ENCODE measurements at places on chromosomes 3 and 15.
A peak's percentile ranks its signal among the peaks of the same experiment; 100 is the strongest.

DNA sequence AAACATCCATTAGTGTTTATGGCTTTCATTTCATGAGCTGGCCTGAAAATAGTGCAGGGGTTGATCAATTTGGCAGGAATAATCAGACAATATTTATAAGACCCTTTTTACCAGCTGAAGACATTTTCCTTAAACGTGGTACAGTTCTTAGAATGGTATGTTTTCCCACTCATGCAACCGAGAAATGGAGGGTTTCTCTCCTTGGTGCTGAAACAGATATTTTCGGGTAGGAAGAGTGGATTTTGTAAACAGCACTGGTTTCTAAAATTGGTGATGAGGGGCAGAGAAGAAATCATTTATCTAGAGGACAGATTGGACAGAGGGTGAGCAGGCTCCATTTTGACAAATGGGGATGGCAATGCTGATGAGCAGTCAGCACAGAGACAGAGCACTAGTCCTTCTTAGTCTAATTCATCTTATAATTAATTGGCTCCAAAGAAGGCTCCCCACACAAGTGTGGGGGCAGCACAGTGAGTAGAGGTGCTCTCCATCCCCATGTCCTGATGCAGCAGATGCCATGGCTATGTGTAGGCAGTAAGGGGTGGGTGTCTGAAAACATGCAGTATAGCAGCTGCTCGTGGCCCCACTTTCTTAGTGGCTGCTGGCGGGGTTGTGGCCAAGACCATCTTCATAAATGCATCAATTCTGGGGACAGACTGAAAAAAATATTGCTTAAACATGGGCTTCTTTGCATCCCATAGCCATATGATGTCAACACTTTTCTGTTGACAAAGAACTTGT lies 18.1 kb upstream of the SLC7A14 start:
- no peak for DNase-seq

GRCh38 chr3:139380575-139380974 lies 8.9 kb downstream of the COPB2 start:
- DNase-seq: no peak

DNA sequence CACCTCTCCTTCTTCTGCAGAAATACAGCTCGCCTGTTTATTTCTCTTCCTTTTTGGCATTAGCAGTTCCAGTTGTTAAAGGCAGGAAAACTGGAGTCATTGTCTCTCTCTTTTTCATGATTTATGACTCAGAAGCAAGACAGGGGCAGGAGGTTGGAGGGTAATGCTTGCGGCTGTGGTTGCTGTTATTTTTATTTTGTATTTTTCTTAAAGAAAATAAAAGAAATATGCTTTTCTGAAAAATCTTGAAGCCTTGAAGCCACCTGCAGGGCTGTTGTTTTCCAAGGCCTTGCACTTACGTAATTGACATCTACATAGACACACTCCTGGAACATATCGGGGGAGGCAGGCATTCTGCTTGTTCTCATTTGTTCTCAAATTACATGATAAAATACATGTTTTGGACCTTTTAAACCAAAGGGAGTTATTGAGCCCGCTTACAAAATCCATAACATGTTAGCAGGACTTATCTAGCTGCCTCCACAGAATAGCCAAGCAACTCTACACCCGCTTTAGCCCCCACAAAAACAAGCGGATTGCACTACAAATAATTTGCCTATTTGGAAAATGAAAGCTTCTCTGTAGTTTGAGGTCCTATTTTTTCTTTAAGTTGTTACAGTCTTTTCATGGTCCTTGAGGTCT lies 1004.6 kb upstream of the NR2F2 start:
- DNase-seq: no peak

GRCh38 chr3:141059816-141060215 lies 8.7 kb downstream of the SPSB4 start:
- DNase-seq: no peak

- DNase-seq: no peak
These were observed 218.2 kb upstream of the ADAMTS9 start for GRCh38 chr3:64905906-64906410.

DNA sequence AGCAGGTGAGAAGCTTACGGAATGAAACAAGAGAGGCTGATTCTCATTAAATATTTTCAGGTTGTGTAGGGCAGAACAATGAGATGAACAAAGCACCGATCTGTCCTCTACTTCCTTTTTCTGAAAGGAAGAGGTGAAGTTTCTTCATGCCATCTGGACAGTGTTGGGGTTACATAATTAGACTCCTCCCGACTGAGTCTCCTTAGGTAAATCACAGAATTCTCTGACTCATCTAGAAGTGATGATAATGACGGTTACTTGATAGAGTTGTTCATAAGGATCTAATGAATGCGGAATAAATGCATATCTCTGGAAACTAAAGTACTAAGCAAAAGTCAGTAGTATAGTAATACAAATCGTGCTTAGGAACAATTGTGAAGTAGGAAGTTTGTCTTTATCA lies 21.2 kb downstream of the CRTC3 start:
- DNase-seq: no peak

DNA sequence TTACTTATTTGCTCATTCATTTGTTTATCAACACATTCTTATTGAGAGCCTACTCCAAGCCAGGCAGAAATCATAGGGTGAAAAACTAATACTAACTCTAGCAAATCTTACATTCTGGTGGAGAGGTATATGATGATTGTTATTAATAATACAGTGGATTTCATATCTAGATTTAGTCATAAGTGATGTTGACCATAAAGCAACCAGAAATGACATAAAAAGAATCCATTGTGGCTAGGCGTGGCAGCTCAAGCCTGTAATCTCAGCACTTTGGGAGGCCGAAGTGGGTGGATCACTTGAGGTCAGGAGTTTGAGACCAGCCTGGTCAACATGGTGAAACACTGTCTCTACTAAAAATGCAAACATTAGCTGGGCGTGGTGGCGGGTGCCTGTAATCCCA lies 26.2 kb upstream of the IL20RB start:
- DNase-seq: no peak

DNA sequence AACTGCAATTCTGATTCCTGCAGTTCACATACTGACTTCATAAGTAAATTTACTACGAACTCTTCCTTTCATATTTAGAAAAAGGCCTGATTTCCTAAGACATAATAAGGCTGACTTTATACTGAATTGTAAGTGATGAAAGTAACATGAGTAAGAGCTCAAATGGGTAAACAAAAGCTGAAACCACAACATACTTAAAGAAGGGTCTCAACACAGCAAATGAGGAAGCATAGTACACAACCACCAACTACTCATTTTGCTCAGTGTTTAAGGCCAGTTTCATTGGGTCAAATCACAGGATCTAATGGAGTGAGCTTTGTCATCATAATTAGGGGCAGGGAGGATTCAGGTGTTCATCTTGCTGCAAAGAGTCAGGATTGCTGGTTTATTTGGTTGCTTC lies 81.4 kb downstream of the SETD2 start:
- peak; percentile 37 for DNase-seq

DNA sequence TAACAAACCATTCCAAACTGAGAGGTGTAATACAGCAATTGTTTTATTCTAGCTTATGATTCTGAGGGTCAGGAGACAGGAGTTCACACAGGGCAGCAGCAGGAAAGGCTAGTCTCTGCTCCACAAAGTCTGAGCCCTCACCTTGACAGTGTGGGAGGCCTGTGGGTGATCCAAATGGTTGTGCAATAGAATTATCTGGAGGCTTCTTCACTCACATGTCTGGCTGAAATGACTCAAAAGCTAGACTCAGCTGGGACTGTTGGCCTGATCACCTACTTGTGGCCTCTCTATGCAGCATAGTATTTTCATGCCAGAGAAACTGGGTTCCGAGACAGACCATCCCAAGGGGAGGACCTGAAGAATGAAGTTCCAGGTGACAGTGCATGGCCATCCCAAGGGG lies 233.9 kb upstream of the UBE2E2 start:
- no peak for DNase-seq

DNA sequence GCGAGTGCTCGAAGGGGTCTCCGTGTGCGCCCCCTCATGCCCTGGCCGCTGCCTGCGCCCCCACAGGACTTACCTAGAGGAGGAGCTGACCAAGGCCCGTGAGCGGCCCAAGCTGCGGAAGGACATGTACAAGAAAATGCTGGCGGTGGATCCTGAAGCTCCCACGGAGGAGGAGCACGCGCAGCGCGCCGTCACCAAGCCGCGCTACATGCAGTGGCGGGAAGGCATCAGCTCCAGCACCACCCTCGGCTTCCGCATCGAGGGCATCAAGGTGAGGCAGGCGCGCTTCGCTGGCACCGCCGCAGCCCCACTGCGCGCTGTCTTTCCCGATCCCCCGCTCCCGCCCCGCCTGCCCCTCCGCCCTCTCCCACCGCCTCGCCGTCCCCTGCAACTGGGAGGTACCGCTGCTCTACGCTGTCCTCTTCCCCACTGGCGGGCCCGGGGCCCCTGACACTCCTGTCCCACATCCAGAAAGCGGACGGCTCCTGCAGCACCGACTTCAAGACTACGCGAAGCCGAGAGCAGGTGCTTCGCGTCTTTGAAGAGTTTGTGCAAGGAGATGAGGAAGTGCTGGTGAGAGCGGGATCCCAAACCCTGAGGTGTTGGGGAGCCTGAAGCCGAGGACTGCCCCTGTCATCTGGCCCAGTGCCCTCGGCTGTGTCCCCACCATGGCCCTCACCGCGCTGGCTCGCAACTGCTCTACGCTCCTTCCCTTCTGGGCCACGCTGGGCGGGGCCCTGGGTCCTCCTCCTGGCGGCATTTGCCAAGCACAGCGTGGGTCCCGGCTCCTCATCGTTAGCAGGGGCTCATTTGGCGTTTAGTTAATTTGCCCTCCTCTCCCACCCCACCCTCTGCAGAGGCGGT lies 8.5 kb downstream of the ITPKA start:
- no peak for DNase-seq

- DNase-seq: no peak
These were observed 10.5 kb downstream of the NTRK3 start for GRCh38 chr15:88246081-88246480.

DNA sequence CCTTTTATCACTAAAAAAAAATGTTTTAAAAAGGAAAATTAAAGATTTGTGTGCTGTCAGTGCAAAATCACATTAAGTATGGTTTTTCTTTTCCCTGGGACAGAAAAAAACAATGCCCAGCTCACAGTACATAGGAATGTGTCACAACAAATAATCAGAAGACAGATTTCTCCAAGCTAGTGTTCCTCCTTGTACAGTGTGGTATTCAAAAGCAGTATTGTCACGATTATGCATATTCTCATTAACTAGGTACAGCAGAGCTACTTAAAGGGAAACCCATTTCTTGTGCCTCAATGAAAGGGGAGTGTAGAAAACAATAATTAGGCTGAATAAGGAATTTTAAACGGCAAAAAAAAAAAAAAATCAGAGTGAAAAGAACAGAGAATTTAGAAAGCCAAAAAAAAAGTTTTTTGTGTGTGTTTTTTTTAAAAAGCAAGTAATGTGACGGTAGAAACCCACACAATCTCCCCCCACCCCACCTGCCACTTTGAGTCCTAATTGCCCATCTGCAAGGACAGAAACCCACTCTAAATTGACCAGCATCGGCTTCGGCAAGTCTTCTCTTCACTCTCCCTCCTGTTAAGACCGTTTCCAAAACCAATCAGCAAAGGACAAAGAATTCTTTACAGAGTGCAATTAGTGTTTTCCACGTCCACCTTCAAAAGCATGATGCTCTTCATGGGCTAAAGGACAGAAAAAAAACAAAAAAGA lies 41.0 kb downstream of the EIF4E3 start:
- no peak for DNase-seq

GRCh38 chr3:64460877-64461276 lies 226.9 kb downstream of the ADAMTS9 start:
- no peak for DNase-seq

DNA sequence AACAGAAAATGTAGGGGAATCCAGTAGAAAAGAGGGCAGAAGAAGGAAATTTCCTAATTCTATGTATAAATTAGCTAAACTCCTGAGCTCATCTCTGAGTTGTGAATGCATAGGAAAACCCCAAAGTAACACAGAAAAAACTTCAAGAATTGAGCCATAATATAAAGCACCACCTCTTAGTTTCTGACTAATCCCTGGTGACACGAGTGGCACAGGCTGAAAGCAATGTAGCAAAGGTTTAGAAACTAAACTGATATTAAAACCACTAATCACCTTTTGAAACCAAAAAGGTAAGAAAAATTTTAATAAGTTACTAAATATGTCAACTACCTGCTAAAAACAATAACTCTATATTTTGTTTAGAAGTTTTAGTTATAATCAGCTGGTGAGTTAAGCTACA lies 255.6 kb upstream of the NECTIN3 start:
- DNase-seq: no peak

All from GM06990 (cell line).